Bronchus fibroblast of lung (primary cell): ENCODE measurements at places on chromosomes 5 and 9. TPM values are rescaled to one million over a fixed set of nuclear protein-coding genes. Genes with fewer than 3 reads are reported as not detected.

SHC3 gene
- 3.9 and 6.9 TPM in 2 replicates for total RNA-seq

GMCL2 gene
- total RNA-seq: not detected in 2 replicates

FGFR4 gene
- 8.8 and 9.1 TPM in 2 replicates for total RNA-seq

GARIN3 gene
- total RNA-seq: not detected in 2 replicates

TRAF1 gene
- total RNA-seq: 3.4 and 4.0 TPM in 2 replicates

PIP5K1B gene
- not detected in 2 replicates for total RNA-seq

FGF1 gene
- total RNA-seq: 2.0 and 2.2 TPM in 2 replicates

CAVIN4 gene
- total RNA-seq: 0.15 and 0.17 TPM in 2 replicates

LTC4S gene
- total RNA-seq: 1.6 and 3.4 TPM in 2 replicates

COL27A1 gene
- 4.0 and 4.5 TPM in 2 replicates for total RNA-seq

IL9 gene
- not detected in 2 replicates for total RNA-seq

GABRA1 gene
- not detected in 2 replicates for total RNA-seq

F12 gene
- 0.74 and 1.0 TPM in 2 replicates for total RNA-seq

KCNV2 gene
- not detected in 2 replicates for total RNA-seq

ZNF366 gene
- not detected in 2 replicates for total RNA-seq

MAMDC2 gene
- 2.2 and 2.5 TPM in 2 replicates for total RNA-seq

TMEM8B gene
- total RNA-seq: 3.9 and 4.3 TPM in 2 replicates

HACD4 gene
- 4.4 and 4.5 TPM in 2 replicates for total RNA-seq

ZNF483 gene
- total RNA-seq: 0.17 and 0.59 TPM in 2 replicates

CCDC192 gene
- not detected in 2 replicates for total RNA-seq

C1QTNF2 gene
- 0.34 and 0.74 TPM in 2 replicates for total RNA-seq

CDC20B gene
- not detected in 2 replicates for total RNA-seq
